ENCODE measurements at places on chromosomes 13 and 19.

DNA sequence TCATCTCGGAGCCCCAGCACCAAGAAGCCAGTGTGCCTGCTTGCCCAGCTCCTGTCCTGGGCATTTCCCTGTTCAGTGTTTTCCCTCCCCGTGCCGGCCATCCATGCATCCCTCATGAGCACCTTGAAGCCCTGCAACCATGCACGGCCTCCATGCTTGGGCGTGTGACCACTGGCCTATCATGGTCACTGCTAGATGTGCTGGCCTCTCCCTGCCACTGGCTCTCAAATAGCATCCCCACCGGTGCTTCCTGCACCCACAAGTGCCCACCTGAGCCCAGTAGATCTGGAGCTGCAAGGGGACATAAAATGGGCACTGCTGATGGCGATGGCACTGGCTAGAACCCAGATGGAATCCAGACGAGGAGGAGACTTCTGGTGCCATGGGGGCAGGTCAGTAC lies 126.0 kb downstream of the TUBA3C start:
- no peak overlapping the region for H3K27ac ChIP-seq
- no peaks in the 10 kb centered on the region for H3K4me1 ChIP-seq

- peaks cover 30% of the 10 kb centered on the region for H3K4me1 ChIP-seq
- H3K27me3 ChIP-seq, result no peaks in the 10 kb centered on the region
- DNase-seq, result no peak
- H3K27ac ChIP-seq, result no peak overlapping the region
These were observed 22.0 kb downstream of the USPL1 start for GRCh38 chr13:30639671-30640070.

DNA sequence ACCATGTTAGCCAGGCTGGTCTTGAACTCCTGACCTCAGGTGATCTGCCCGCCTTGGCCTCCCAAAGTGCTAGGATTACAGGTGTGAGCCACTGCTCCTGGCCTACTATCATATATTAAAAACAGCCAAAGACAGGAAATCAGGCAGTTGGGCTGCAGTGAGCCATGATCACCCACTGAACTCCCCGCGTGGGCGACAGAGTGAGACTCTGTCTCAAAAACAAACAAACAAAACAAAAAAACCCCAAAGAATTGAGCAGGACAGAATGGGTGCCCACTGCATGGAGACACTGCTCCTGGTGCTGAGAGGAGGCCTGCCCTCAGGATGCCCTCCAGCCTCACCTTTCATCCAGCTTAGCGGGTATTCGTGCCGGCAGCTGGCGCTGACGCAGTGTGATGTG lies 5.2 kb upstream of the RINL start:
- peaks cover 8% of the 10 kb centered on the region for H3K36me3 ChIP-seq
- peaks cover 4% of the 10 kb centered on the region for H3K27me3 ChIP-seq
- H3K4me3 ChIP-seq, result no peak overlapping the region

DNA sequence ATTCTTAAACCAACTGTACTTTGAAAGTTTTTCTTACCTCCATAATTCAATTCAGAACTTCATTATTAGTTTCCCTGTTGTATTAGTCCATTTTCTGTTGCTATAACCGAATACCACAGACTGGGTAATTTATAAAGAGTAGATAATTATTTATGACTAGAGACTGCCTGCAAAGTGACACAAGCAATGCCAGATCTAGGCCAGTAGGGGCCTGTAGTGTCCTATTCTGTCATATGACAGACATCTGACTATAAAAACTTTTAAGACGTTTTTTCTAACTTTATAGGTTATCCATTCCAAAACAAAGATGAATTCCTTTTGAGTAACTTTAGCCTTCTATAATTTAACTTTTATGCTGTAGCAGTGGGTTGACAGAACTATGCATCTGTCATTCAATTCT lies 2783.8 kb downstream of the PCDH9 start:
- no peak overlapping the region for H3K4me3 ChIP-seq
- no peaks in the 10 kb centered on the region for H3K36me3 ChIP-seq
- no peaks in the 10 kb centered on the region for H3K4me1 ChIP-seq
- H3K27me3 ChIP-seq, result peaks cover 3% of the 10 kb centered on the region
- DNase-seq, result no peak

GRCh38 chr13:70893832-70894231 lies 785.6 kb upstream of the KLHL1 start:
- H3K4me1 ChIP-seq, result no peaks in the 10 kb centered on the region
- H3K36me3 ChIP-seq, result no peaks in the 10 kb centered on the region
- no peak for DNase-seq
- H3K27ac ChIP-seq, result no peak overlapping the region

- H3K27ac ChIP-seq, result no peak overlapping the region
- no peaks in the 10 kb centered on the region for H3K36me3 ChIP-seq
- H3K4me1 ChIP-seq, result no peaks in the 10 kb centered on the region
- DNase-seq, result no peak
- H3K4me3 ChIP-seq, result no peak overlapping the region
These were observed 171.7 kb downstream of the NHLRC3 start for GRCh38 chr13:39209731-39210531.

DNA sequence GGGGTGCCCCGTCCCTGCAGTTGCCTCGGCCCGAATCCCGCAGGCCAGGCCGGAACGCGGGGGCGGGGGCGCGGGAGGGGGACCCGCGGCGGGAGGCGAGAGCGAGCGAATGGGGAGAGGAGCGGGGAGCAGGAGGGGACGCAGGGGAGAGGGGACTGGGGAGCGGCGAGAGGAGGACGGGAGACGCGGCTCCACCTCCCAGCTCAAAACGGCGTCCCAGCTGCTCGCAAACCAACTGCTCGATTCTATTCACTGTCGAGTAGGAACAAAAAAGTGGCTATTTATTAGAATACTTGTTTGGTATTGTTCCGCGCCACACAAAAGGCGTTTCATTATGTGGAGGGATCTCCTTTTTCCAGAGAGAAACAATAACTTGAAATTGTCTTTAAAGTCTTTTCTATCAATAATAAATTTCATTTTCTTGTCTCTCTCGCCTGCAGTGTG lies 10.6 kb upstream of the SOX1 start:
- H3K36me3 ChIP-seq, result peaks cover 4% of the 10 kb centered on the region
- H3K4me1 ChIP-seq, result no peaks in the 10 kb centered on the region
- DNase-seq, result no peak
- peaks cover 53% of the 10 kb centered on the region for H3K27me3 ChIP-seq

DNA sequence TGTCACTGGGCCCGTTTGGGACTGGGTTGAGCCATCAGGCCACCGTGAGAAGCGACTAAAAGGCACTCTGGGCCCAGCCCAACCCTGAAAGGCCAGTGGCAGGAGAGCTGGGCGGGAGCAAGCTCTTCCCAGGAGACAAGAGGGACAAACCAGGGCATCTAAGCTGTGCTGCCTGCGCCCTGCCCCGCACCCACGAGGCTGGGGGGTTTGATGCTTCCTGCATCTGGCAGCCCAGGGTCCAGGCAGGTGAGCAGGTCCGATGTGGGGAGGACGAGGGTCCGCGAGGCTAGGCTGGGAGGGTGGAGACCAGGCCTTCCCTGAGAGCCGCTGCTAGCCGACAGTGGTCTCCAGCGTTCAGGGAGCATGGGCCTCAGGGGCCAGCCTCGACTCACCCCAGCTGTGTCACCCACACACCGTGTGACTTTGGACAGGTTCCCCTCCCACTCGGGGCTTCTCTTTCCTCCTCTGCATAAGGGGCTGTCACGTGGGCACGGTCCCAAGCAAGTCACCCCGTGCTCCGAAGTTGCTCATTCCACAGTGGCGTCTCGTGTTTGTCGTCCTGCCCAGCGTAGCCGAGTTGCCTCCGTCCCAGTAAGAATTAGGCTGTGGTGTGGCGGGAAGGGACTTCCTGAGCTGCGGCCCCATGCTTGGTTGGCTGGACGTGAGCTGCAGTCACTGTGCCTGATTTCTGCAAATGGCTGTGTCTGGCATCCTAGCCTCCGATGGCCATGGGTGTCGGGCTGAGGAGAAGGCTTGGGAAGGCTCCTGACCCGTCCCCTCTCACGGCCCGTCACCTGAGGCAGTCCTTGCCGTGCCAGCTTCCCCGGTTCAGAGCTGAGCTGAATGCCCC lies 15.8 kb downstream of the PLIN4 start:
- H3K27me3 ChIP-seq, result peaks cover 2% of the 10 kb centered on the region
- H3K4me3 ChIP-seq, result no peak overlapping the region
- no peaks in the 10 kb centered on the region for H3K4me1 ChIP-seq
- DNase-seq, result no peak

DNA sequence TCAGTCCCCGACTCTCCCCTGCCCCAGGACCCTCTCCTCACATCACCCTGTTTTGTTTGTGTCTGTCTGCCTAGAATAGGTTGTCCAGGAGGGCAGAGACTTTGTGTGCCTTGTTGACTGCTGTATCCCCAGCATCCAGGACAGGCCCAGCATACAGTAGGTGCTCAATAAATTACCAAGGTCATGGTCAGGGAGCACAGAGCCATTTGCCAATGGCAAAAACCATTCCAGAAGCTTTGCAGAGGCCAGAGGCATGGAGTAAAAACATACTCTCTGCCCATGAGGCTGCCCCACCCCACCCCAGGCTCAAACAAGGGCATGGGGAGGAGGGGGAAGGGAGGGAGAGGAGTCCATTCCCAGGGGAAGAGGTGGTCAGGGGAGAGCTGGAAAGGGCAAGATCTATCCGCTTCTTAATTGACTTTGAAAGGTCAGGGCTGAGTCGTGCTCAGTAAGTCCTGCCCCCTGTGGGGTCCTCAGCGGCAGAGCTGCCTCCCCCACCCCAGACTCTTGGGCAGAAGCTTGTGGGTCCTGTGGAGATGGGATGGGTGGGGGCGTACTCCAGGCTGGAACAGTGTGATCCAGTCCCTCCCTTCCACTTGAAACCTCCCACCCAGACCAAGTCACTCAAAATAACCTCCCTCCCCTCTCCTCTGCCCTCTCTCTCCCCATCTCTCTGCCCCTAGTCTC lies 4.4 kb downstream of the GPR4 start:
- peaks cover 6% of the 10 kb centered on the region for H3K36me3 ChIP-seq
- peaks cover 14% of the 10 kb centered on the region for H3K4me1 ChIP-seq
- H3K27ac ChIP-seq, result no peak overlapping the region
- H3K4me3 ChIP-seq, result no peak overlapping the region
- H3K27me3 ChIP-seq, result peaks cover 16% of the 10 kb centered on the region
- DNase-seq, result no peak

GRCh38 chr19:37972803-37973202 lies 65.8 kb downstream of the SIPA1L3 start:
- H3K4me3 ChIP-seq, result no peak overlapping the region
- DNase-seq, result no peak
- peaks cover 4% of the 10 kb centered on the region for H3K4me1 ChIP-seq
- H3K36me3 ChIP-seq, result peaks cover 12% of the 10 kb centered on the region

- H3K36me3 ChIP-seq, result no peaks in the 10 kb centered on the region
- H3K27me3 ChIP-seq, result peaks cover 12% of the 10 kb centered on the region
- no peak overlapping the region for H3K27ac ChIP-seq
These were observed 16.1 kb upstream of the UPF1 start for GRCh38 chr19:18815673-18816072.

DNA sequence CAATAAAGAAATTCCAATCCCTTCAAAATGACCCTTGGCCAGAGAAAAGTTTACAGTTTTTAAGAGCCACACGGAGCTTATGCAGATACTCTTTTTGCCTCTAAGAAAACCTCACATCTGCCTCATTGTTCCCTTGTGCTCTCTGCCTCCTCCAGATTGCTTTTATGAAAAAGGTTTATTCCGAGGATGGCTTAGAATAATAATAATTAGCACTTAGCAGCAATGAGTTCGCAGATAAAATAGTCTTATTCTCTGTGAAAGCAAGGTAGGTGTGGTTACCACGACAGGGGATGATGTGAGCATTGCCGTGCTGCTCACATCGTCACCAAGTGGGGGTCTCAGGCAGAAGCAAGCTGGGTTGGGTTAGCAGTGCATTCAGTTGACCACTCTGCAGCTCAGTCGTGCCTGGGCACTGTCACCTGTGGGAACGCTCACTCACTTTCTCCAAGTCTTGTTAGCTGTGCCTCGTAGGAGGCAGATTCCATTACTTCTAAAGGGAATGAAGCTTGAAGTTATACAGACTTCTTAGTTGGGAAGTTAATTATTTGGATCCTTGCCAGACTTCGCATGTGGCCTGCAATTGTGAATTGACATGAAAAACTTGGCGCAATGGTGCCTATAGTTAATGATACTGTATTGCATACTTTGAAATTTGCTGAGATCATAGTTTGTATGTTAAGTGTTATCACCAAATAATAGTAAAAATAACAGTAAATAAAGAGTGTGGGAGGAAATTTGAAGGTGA lies 157.2 kb downstream of the MYO16 start:
- no peaks in the 10 kb centered on the region for H3K4me1 ChIP-seq
- H3K36me3 ChIP-seq, result no peaks in the 10 kb centered on the region
- H3K27me3 ChIP-seq, result no peaks in the 10 kb centered on the region
- H3K4me3 ChIP-seq, result no peak overlapping the region

- H3K27ac ChIP-seq, result no peak overlapping the region
- no peaks in the 10 kb centered on the region for H3K4me1 ChIP-seq
- H3K27me3 ChIP-seq, result peaks cover 2% of the 10 kb centered on the region
- DNase-seq, result no peak
- H3K4me3 ChIP-seq, result no peak overlapping the region
- peaks cover 3% of the 10 kb centered on the region for H3K36me3 ChIP-seq
These were observed 8.8 kb downstream of the NDUFA11 start for GRCh38 chr19:5894704-5895349.

DNA sequence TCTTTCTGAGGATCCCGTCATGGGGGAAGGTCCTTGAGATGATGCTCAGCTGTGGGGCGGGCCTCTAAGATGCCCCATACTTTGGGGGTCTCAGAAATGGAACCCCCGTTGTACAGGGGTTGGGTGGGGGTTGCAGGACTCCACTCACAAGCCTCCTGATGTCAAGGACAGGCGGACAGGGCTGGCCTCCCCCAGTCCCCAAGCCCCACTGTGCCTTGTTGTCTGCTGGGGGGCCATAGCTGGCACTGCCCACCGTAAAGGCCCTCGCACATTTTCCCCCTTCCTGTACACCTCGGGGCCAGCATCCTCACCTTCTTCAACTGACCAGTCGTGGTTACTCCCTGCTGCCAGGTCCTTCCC lies 2.7 kb downstream of the SNAPC2 start:
- H3K27me3 ChIP-seq, result peaks cover 31% of the 10 kb centered on the region
- H3K27ac ChIP-seq, result peak overlapping the region; percentile 56
- H3K36me3 ChIP-seq, result no peaks in the 10 kb centered on the region
- peaks cover 17% of the 10 kb centered on the region for H3K4me1 ChIP-seq

- peaks cover 1% of the 10 kb centered on the region for H3K27me3 ChIP-seq
- H3K4me3 ChIP-seq, result no peak overlapping the region
- peaks cover 4% of the 10 kb centered on the region for H3K36me3 ChIP-seq
- no peaks in the 10 kb centered on the region for H3K4me1 ChIP-seq
These were observed 44.1 kb downstream of the RFC3 start for GRCh38 chr13:33862016-33862415.

DNA sequence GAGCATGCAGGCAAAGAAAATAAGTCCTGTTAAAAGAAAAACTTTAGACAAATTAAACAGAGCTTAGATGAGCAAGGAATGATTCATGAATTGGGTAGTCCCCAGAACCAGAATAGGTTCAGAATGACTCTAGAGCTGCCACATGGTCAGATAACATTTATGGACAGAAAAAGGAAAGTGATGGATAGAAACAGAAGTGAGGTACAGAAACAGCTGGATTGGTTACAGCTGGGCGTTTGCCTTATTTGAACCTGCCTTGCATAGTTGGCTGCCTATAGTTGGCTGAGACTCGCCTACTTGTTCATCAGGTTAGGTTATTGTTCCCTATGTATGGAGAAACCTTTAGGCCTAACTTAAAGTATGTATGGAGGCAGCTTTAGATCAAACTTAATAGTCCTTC lies 35.4 kb downstream of the WDFY2 start:
- H3K27me3 ChIP-seq, result peaks cover 2% of the 10 kb centered on the region
- no peak for DNase-seq
- H3K27ac ChIP-seq, result no peak overlapping the region

GRCh38 chr13:77502104-77502720 lies 33.3 kb upstream of the SCEL start:
- no peak overlapping the region for H3K27ac ChIP-seq
- no peak overlapping the region for H3K4me3 ChIP-seq
- peaks cover 6% of the 10 kb centered on the region for H3K27me3 ChIP-seq
